ENCODE measurements at places on chromosomes 13 and 19. TPM values are rescaled to one million over a fixed set of nuclear protein-coding genes. Genes with fewer than 3 reads are reported as not detected.

Gene ICAM4
- 0.49 TPM for total RNA-seq

Gene UBE2L5
- total RNA-seq, result not detected

Gene C19orf67
- not detected for total RNA-seq

Gene SRRM5
- total RNA-seq, result not detected

Gene SIPA1L3
- total RNA-seq, result 8.3 TPM

Gene THSD1
- 2.9 TPM for total RNA-seq

Gene TUBB4A
- not detected for total RNA-seq

Gene GDF15
- 18.2 TPM for total RNA-seq

Gene PALM3
- total RNA-seq, result not detected

Gene STRN4
- 76.5 TPM for total RNA-seq

Gene SIGLEC11
- total RNA-seq, result not detected

Gene ZNF534
- not detected for total RNA-seq
